Fibroblast of pulmonary artery (primary cell): ENCODE measurements at places on chromosomes 3 and 15.
A peak's percentile ranks its signal among the peaks of the same experiment; 100 is the strongest.

- DNase-seq = peak; percentile 41
Observed at GRCh38 chr15:66472176-66472999, 25.2 kb downstream of the SNAPC5 start.

DNA sequence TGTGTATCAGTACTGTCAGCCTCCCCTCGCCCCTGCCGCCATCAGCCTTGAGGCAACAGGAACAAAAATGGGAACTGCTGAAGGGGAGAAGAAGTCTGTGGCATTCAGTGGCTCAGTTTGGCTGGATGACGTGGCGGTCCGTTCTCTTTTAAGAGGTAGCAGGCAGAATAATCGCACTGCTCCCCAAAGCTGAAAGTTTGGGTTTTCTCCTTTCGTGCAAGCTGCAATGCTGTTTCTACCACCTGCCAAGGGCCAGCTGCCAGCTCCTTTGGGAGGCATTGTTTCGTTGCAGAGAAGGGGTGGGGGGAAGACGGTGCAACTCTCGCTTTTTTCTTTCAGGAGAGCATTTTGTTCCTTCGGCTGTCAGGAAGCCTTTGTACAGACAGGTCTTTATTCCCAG lies 369.6 kb upstream of the RORA start:
- DNase-seq = no peak

DNA sequence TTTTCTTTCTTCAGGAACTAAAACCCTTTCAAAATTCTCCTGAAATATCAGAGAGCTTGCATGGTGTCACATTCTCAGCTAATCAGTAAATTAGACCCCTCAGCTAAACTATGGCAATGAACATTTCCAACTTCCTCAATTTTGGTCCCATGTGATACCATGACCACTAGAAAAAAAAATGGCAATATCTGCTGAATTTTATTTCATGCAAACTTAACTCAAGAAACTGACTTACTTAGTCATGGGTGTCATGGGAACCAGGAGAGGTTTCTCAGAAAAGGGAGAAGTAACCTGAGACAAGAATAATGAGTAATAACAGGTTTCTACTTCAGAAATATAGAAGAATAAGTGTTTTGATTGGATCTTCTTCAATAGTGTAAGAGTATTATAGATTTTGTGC lies 784.6 kb upstream of the ALCAM start:
- DNase-seq = no peak

GRCh38 chr3:120587332-120587975 lies 8.7 kb upstream of the NDUFB4 start:
- DNase-seq = no peak

GRCh38 chr3:42572278-42572677 lies 9.5 kb downstream of the SEC22C start:
- peak; percentile 47 for DNase-seq

GRCh38 chr3:184626923-184627322 lies 65.3 kb downstream of the EPHB3 start:
- no peak for DNase-seq

DNA sequence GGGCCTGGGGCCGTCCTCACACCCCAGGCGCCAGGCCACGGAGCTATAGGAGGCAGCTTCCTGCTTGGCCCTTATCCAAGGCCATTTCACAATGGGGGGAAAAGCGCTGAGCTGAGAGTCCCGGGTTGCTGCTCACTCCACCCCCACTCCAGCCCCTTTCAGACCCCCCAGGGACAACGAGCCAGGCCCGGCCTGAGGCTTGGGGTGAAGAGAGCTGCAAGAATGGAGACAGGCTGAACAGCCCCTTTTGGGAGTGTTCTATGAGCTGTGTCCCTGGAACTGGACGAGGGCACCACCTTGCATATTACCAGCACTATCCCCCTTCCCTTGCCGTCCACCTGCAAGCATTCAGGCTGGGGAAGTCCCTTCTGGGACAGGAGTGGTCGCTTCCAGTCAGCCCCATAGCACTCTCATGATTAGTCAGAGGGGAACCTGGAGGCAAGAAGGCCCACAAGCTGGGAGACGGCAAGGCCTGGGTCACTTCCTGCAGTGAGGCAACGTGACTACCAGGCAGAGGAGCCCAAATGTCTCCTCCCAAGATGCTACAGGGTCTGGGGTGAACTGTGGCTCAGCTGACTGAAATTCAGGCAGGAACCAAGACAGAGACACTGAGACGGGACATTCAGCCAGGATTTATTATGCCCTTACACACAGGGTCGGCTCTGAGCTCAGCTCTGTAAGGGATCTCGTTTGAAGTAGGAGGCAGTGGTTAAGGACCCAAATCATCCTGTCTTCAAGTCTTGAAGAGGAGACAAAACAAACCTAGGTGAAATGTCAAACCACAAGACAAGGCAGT lies 8.6 kb upstream of the SRP14 start:
- peak; percentile 79 for DNase-seq

GRCh38 chr3:19885468-19885867 lies 48.5 kb downstream of the EFHB start:
- DNase-seq = peak; percentile 60

DNA sequence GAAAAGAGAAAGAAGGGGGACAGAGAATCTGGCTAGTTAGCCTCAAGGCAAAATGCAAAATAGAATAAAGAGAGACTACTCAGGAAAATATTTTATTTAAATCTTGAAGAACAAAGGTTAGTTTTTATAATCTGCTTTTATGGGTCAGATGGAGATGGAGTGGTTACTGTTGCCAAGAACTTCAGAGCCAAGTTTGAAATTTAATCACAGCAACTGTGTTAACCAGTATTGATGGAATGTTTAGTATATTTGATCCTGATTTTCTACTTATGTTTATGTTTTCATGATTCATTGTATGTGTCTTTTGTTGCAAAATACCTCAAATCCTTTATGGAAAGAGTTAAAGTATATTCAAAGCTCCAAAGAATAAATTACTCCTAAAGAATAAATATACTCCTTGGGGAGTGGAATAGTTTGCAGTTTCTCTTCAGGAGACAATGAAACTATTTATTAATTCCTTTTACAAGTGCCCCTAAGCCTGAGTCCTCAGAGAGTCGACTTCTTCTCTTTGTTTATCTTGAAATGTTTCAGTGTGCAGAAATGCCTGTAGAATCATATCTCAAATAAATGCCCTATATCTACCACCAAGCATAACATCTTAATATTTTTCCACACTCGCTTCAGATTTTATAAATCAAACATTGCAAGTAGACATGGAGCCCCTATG lies 60.9 kb upstream of the THSD4 start:
- no peak for DNase-seq
